Astrocyte of the spinal cord (primary cell): ENCODE measurements at places on chromosomes 11 and 22.
A peak's percentile ranks its signal among the peaks of the same experiment; 100 is the strongest.

DNA sequence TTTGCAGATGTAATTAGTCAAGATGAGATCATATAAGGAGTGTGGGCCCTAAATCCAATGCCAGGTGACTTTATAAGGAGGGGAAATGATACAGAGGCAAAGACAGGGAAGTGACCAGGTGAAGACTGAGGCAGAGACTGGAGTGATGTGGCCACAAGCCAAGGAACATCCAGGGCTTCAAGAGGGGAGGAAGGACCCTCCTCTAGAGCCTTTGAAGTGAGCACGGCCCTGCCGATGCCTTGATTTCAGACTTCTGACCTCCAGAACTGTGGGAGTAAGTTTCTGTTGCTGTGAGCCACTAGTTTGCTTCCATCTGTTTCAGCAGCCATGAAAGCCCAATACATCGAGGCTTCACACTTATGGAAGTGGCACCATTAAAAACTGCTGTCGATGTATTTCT lies 78.7 kb downstream of the SHANK2 start:
- DNase-seq = no peak

DNA sequence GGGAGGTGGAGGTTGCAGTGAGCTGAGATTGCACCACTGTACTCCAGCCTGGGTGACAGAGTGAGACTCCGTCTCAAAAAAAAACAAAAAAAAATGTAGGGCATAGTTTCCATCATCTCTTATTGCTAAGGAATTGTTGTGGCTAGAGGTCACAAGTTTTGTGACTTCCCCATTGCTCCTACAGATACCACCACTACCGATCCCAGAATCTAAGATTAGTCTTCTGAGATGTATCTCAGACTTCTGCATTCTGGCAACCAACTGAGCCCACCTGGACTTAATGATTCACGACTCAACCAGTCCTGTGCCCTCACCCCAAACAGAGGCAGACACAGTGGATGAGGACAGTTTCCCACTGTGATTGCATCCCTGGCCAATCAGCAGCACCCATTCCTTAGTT lies 148.9 kb downstream of the NECTIN1 start:
- DNase-seq = no peak

DNA sequence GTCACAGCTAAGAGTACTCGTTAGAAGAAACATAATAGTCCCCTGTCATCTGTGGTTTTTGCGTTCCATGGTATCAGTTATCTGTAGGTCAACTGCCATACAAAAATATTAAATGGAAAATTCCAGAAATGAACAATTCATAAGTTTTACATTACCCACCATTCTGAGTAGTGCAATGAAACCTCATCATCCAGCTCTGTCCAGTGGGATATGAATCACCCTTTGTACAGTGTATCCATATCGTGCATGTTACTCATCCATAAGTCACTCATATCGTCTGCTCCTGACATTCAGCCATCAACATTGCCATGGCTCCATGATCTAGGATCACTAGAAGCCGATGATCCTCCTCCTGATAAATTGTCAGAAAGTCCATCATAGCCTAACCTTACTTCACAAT lies 174.9 kb upstream of the C11orf87 start:
- DNase-seq = peak; percentile 16

- DNase-seq = peak; percentile 24
Observed at GRCh38 chr11:17148536-17148935, 59.2 kb downstream of the PIK3C2A start.

DNA sequence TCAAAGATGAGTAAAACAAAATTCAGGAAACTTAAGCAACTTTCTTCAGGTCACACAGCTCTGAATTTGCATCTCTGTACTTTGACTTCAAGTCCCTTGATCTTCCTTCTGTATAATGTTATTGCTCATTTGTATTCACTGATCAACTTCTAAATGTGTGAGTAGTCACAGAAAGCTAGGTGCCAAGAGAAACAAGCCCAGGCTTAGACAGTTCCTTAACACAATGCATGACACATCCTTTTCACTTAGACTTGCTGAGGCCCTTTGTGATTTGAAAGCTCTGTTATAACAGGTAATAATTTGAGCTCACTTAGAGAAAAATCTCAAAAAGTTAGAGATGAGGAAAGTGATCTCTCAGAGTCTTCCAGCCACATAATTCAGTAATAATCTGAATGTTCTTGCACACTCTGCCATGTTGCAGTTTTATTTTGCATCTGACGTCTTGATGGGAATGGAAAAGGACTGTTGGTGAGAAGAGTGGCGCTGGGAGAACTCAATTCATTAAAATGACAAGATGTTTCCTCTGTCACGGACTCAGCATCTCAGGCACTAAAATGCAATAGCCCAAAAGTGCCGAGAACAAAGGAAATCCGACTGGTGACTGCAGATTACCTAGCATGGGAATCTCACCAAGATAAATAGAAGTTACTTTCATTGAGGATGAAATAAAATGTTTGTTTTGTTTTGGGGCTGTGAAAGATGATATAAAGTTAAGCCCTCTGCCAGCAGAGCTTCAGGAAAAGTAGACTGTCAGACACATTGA lies 665.3 kb downstream of the OPCML start:
- DNase-seq = peak; percentile 61

- no peak for DNase-seq
Observed at GRCh38 chr11:1317432-1317831, 8.0 kb upstream of the TOLLIP start.

DNA sequence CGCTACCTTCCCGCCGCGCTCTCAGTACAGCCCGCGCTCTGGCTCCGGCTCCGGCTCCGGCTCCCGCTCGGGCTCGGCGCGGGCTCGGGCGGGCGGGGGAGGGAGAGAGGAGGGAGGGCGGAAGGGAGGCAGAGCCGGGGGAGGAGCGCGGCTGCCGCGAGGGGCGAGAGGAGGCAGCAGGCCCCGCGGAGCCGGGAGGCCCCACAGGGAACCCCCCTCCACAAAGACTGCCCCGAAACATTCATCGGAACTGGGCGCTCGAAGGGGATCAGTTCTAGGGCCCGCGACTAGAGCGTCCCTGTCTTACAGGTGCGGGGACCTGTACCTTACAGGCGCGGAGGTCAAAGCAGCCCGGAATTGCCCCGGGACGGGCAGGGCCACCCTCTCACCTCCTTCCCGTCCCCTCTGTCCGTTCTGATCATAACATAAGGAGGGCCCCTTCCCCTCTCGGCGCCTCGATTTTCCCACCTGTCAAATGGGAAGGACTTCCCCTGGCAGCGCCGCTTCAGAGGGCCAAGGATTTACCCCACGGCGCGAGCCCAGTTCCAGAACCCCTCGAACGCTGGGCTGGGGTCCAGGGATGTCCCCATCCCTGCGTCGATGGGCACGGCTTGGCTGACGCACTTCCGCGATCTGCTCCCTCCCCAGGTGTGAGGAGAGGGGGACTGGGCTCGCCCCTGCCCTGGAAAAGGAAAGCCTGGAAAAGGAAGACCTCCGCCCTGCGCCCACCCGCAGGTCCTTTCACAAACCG lies at the start of gene SHISA8:
SHISA8 (minus strand) TSS at position 40 of the 751 bp plus-strand sequence. CDS start 407 bp downstream, outside the sequence.
- peak; percentile 27 for DNase-seq

GRCh38 chr11:26018336-26018735 lies 313.6 kb upstream of the ANO3 start:
- DNase-seq = no peak

DNA sequence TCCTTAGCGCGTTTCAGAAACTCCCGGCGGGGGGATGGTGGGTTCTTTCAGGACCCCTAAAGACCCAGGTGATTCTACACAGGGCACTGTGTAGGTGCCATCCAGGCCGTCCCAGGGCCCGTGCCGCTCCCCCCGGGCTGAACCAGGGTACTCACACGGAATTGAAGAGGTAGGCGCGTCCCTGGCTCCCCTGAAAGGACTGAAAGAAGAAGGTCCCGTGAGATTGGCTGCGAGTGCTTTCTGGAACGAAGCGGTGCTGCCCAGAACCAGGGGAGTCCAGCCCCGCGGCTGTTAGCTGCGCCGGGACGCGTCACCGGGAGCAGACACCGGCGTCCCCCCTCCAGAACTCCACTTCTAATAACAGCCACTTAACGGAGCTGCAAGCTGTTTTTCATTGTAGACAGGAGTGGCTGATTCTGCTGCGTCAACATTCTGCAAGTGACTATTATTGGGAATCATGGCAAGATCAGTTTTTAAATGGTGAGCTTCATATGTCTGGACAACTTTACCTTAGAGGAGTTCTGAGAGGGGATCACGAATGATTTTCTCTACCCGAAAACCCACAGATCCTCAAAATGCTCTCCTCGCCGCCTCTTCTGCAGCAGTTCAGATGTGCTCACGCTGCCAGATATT lies 31.8 kb downstream of the YPEL1 start:
- no peak for DNase-seq

- peak; percentile 56 for DNase-seq
Observed at GRCh38 chr11:13003736-13004493, 5.2 kb upstream of the RASSF10 start.

- DNase-seq = no peak
Observed at GRCh38 chr11:69172674-69173073, 16.9 kb downstream of the SMIM38 start.

- DNase-seq = no peak
Observed at GRCh38 chr11:965206-965775, 39.6 kb downstream of the AP2A2 start.

- no peak for DNase-seq
Observed at GRCh38 chr11:12142909-12143308, 32.5 kb downstream of the MICAL2 start.

DNA sequence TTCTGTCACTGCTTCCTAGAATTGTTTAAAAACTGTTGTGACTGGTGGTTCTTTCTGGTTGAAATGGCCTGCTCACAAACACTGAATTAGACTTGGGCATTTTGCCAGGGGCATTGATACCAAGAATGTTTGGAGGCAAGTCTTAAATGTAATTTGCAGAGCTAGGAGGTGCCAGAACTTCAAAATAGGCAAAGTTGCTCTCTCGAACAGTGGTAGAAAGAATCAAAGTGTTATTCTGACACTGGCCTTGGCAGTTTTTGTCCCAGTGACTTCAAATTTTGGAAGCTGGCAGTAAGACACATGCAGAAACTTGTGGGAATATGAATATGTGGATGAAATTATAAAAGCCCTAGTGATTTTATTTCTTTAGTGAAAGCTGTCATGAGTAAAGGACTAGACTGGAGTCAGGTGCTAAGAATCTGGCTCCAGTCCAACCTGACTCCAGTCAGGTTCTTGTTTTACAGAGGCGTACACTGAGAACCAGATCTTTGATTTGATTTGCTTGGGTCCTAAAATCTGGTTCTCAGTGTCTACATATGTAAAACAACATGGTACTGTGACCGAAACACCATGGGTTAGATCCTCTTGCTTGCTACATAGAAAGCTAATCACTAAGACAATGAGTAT lies 20.9 kb downstream of the SVIP start:
- DNase-seq = no peak

DNA sequence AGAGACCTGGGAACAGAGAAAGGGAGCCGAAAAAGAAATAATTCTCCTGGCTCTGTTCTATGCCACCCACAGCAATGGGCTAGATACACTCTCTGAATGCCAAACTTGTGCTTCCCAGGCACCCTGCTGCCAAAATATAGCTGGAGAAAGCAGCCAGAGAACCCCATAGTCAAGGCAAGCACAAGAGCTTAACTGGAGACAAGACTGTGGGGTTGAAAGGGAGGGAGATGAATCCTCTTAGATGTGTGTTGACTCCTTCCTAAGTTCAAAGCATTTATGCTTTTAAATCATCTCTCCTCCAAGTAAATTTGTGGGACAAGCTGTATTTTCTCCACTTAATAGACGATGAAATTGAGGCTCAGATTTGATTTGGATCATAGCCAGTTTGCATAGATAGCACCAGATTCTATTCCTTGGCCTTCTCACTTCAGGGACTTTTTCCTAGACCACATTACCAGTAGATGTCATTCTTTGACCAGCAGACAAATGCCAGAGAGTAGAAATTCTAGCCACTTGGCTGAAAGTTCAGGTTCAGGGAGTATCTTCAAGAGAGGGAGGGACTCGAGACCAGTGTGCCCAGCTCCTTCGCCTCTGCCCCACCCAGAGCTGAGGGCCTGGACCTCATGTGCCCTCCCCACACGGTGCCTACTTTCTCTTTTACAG lies 16.5 kb upstream of the ETS1 start:
- DNase-seq = no peak

- peak; percentile 14 for DNase-seq
Observed at GRCh38 chr11:10623797-10624761, 55.6 kb upstream of the LYVE1 start.

DNA sequence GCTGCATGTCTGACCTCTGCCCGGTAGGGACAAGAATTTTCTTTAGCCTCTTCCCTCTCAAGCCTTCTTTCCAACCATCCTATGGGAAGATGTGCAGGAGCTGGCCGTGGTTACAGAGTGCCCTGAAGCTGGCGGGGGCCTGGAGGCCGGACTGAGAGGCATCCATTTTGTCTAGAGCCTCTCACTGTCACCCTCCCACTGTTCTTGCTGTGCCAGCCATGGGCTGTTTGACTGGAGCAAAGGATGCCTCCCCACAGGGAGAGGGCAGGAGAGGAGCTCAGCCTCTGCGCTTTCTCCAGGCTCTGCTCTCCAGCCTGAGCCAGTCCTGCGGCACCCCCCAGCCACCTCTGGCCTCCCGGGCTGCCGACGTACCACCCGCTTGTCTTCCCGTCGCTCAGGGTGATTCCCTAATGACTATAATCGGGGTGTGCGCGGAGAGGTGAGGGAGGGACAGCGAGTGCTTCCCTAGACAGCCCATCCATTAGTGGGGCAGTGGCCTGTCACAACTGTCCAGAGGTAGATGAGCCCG lies 123.8 kb downstream of the NECTIN1 start:
- DNase-seq = no peak

GRCh38 chr11:131683666-131684065 lies 313.3 kb downstream of the NTM start:
- no peak for DNase-seq

GRCh38 chr22:42553475-42554361 lies at the start of gene SERHL2:
TSS of gene SERHL2 (plus strand) at chr22:42553956. CDS start at chr22:42554021, 65 bp downstream.
- DNase-seq = peak; percentile 72

DNA sequence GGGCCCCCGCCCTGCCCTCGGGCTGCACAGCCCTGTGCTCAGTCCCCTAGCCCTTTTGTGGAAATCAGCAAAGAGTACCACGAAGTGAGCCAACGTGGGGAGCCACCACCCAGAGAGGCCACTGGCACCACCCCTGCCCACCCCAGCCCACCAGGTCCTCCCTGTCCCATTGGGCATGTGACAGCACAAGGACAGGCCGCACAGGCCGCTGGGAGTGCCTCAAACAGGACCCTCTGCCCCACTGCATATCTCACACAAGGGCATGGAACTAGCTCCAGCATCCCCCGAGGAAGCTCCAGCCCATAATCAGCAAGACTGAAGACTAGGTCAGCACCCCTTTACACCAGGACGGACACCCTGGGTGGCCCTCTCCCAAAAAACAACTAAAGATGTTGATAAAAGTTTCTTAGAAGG lies 29.7 kb downstream of the GNB1L start:
- no peak for DNase-seq

DNA sequence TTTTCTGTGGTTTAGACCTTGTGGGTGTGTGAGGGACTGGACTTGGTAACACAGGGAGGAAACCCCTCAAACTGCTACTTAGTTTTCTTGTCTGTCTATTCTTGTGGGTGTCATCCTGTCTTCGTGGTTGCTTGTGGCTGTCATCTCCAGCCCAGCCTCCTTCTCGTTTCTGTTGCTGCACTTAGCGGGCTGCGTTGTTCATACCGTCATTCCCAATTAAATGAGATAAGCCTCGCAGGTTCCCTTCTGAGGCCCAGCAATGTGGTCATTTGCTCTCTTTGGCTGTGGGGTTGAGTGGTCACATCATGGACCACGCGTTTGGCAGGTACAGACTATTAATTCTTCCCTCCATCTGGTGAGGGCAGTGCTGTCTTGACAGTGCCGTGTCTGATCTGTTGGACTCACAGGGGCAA lies 18.8 kb downstream of the PANX1 start:
- DNase-seq = no peak

GRCh38 chr11:113474362-113475159 lies 637 bp downstream of the DRD2 start:
- peak; percentile 77 for DNase-seq

- no peak for DNase-seq
Observed at GRCh38 chr11:3135481-3136440, 29.3 kb downstream of the OSBPL5 start.
